Type B pancreatic cell (in vitro differentiated cells): ENCODE measurements at places on chromosomes 12 and 14. TPM values are rescaled to one million over a fixed set of nuclear protein-coding genes. Genes with fewer than 3 reads are reported as not detected.

KRT85 gene
- not detected in 2 replicates for total RNA-seq

BCL11B gene
- 11.4 and 32.0 TPM in 2 replicates for total RNA-seq

TAS2R20 gene
- 1.1 and 2.1 TPM in 2 replicates for total RNA-seq

CEBPE gene
- not detected in 2 replicates for total RNA-seq

SNAPC1 gene
- total RNA-seq, result 3.2 and 5.6 TPM in 2 replicates

ARHGDIB gene
- total RNA-seq, result 17.0 and 60.8 TPM in 2 replicates

DEPDC4 gene
- 1.6 and 2.6 TPM in 2 replicates for total RNA-seq

MMP17 gene
- total RNA-seq, result 14.1 and 26.8 TPM in 2 replicates

FBLN5 gene
- 1.9 and 14.1 TPM in 2 replicates for total RNA-seq

ZNF10 gene
- 11.9 and 19.4 TPM in 2 replicates for total RNA-seq

KRT73 gene
- total RNA-seq, result 0.12 TPM in 1 of 2 replicates, not detected in the other

GPR33 gene
- total RNA-seq, result not detected in 2 replicates

CFAP54 gene
- total RNA-seq, result 0.93 and 8.9 TPM in 2 replicates

FGF6 gene
- total RNA-seq, result not detected in 2 replicates

ATP6V1D gene
- total RNA-seq, result 52.8 and 60.1 TPM in 2 replicates

KLRC2 gene
- 0.57 and 0.75 TPM in 2 replicates for total RNA-seq

MYF6 gene
- 1.4 TPM in 1 of 2 replicates, not detected in the other for total RNA-seq

TMPRSS12 gene
- 0.45 TPM in 1 of 2 replicates, not detected in the other for total RNA-seq

PLA2G1B gene
- total RNA-seq, result not detected in 2 replicates
